ENCODE measurements at places on chromosomes 7 and 10. TPM values are rescaled to one million over a fixed set of nuclear protein-coding genes. Genes with fewer than 3 reads are reported as not detected.

The TSPAN33 gene
- 23.6 TPM for total RNA-seq

The TSPAN14 gene
- 66.3 TPM for total RNA-seq

The WNT2 gene
- total RNA-seq = 2.0 TPM

The ATRNL1 gene
- 935 TPM for total RNA-seq

The SPDYE2 gene
- not detected for total RNA-seq

The BRI3 gene
- total RNA-seq = 82.3 TPM

The TMEM236 gene
- total RNA-seq = 0.09 TPM

The SPOCK2 gene
- 276 TPM for total RNA-seq

The FOXI2 gene
- total RNA-seq = not detected

The CRHR2 gene
- total RNA-seq = 4.4 TPM

The UCN3 gene
- total RNA-seq = not detected

The REEP3 gene
- total RNA-seq = 31.2 TPM

The ADARB2 gene
- total RNA-seq = 41.6 TPM

DNA sequence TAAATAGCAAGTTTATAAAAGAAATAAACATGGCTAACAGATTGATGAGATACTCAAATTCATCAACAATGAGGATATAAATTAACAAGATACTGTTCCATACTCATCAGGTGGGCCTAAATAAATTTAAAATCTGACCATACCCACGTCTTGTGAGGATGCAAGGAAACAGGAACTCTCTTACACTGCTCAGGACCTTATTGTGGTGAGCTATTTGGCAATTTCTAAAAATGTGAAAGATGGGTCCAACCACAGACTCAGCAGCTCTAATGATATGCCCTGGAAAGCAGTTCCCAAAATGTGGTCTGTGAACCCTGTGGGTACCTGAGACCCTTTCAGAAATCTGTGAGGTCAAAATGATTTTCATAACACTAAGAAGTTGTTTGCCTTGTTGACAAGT lies 21.5 kb downstream of the RPP38 start:
- no peak for DNase-seq

- no peak for DNase-seq
Measured at GRCh38 chr7:21191321-21192073, 236.4 kb upstream of the SP4 start.

DNA sequence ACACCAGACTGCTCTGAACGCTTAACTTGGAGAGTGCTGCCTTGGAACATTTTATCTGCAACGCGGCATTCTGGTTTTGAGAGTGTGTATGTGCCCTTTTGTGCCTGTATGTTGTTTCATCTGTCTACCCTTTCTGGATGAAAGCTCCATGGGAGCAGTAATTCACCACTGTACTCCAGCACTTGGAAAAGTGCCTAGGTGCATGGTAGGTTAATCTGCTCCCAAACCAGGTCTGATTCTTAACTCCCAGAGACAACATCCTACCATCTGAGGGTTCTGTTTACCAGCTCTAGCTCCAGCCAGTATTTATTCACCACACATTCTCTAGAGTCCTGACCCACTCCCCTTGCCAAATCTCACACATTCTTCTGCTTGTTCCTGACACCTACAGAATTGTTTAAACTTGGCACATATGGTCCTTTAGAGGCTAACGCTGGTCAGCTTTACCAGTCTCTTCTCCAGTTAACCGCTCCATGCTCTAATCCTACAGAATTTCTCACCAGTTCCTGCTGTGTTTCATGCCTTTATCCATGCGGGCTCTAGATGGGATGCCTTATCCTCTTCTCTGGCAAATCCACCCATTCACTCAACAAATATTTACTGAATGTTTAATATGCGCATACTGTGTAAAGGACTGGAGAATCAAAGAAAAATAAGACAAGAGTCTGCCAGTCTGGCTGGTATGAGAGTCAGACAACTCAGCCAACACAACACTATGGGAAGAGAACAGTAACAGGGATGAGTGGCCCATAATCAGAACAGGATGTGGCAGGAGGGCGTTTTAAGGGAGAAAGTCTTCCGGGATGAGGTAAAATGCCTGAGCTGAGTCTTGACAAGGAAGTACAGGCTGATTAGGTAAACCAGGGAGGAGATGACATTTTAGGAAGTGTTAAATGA lies 46.3 kb downstream of the MTPN start:
- DNase-seq = no peak

DNA sequence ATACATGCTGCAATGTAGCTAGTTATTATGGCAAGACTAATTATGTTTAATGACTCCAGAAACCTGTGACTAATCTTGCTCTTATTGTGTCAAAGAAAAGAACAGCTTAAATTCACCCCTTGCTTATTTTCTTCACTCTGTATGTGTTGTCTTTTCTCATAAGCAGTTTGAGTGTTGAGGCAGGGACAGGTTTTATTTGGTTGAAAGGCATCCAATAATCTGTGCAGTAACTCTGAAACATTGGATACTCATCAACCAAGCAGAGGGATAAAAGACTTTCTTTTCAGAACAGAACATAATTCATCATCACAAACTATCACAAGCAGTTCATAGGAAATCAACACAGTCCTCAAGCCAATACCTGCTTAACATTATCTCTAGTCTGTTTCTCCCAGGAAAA lies 797.6 kb upstream of the MBL2 start:
- DNase-seq = no peak

DNA sequence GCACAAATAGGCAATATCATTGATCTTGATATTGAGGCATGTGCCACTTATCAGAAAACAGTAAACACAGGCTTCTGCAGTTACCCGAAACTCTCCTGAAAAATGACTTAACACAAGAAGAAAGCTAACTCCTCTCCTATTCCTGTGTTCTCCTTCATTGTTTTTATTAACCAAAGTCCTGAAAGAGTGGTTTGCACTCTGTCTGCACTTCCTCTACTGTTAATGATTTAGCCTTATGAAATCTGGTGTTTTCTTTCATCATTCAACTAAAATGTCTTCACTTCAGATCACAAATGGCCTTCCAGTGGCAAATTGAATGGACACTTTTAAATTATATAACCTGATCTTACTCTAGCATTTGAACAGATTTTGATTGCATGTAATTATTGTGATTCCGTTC lies 630.6 kb upstream of the PHF14 start:
- no peak for DNase-seq

DNA sequence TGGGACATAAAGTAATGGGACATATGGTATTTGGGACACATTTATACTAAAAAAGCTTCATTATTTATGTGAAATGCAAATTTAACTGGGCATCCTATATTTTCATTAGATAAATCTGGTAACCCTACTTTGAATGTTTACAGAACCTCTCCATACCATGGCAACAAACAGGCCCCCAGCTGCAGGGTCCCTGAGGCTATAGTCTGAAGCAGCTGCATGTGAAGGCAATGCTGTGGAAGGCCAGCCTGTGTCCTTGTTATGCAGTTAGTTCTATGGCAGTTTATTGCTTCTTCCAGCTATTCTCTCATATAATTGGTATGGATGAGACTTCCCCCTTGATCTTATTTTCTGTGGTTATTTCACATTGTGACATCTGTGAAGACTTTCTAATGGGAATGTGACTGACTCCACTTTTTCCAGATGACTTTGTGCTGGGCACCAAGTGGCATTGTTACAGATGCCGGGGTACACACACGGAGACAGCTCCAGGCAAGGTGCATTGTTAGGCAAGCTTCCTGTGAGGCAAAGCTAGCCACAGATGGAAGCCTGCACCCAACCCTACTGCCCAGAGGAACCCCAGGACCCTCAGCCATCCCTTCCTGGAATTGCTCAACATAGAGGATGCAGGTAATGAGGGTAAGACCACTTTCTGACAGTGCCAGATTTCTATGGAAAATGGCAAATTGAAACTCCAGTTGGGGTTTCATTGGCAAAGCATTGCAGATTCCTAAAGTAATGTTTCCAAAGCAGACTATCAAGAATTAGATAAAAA lies 49.5 kb upstream of the ADAM12 start:
- no peak for DNase-seq

GRCh38 chr10:18829259-18829658 lies 170.0 kb downstream of the ARL5B start:
- DNase-seq = no peak

GRCh38 chr7:81075150-81075549 lies 156.3 kb upstream of the SEMA3C start:
- DNase-seq = no peak

DNA sequence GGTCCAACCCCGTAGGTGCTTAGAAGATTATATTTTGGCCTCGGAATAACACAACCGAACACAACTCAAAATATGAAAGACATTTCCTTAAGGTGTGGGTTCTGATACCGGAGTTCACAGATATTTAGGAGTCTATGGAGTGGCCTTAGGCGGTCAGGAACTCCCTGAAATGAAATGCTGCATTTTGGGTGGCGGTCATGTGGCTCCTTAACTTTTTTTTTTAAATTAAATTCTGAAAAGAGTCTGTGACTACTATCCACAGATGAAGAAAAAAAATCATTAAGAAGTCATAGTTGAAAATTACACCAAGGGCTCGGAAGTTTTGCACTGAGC lies 290.9 kb upstream of the NFE2L3 start:
- no peak for DNase-seq

DNA sequence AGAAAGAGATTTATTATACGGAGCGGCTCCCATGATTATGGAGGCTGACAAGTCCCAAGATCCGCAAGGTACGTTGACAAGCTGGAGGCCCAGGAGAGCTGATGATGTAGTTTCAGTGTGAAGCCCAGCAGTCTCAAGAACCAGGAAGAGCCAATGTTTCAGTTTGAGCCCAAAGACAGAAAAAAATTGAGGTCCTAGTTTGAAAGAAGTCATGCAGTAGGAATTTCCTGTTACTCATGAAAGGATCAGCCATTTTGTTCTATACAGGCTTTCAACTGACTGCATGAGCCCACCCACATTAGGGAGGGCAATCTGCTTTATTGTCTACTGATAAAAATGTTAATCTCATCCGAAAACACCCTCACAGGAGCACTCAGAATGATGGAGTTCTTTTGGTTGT lies 51.5 kb downstream of the CCDC71L start:
- DNase-seq = no peak
